ENCODE measurements at places on chromosomes 3 and 15. TPM values are rescaled to one million over a fixed set of nuclear protein-coding genes. Genes with fewer than 3 reads are reported as not detected.

The CDCP1 gene
- 1.2 TPM for total RNA-seq

The CADM2 gene
- not detected for total RNA-seq

The SPESP1 gene
- 5.4 TPM for total RNA-seq

The DNAH12 gene
- total RNA-seq: 0.13 TPM

The ZNF770 gene
- 47.7 TPM for total RNA-seq

The LRRC34 gene
- total RNA-seq: 6.1 TPM

The LRIG1 gene
- 33.2 TPM for total RNA-seq

The OPA1 gene
- 82.2 TPM for total RNA-seq

The TRIM42 gene
- total RNA-seq: not detected

The CCR9 gene
- total RNA-seq: not detected

The REC114 gene
- total RNA-seq: not detected

The CD96 gene
- not detected for total RNA-seq

The FGF7 gene
- total RNA-seq: 233 TPM

The C3orf52 gene
- total RNA-seq: 5.1 TPM

The SHF gene
- 4.6 TPM for total RNA-seq

The IL20RB gene
- total RNA-seq: 0.91 TPM

The MST1 gene
- total RNA-seq: 3.1 TPM

The MORC1 gene
- total RNA-seq: not detected

The ADAMTS17 gene
- 5.0 TPM for total RNA-seq

The PARP15 gene
- total RNA-seq: 1.8 TPM

The SLC2A2 gene
- not detected for total RNA-seq

The EAF2 gene
- total RNA-seq: 0.97 TPM

The MAGEL2 gene
- 0.13 TPM for total RNA-seq

The HTR3E gene
- not detected for total RNA-seq

The PAK6 gene
- total RNA-seq: not detected

The CADPS gene
- not detected for total RNA-seq

The MCF2L2 gene
- 1.0 TPM for total RNA-seq

The ADIPOQ gene
- total RNA-seq: not detected

The CNTN3 gene
- total RNA-seq: 0.13 TPM

The CSPG5 gene
- 0.11 TPM for total RNA-seq

The RYR3 gene
- not detected for total RNA-seq

The CHRNA3 gene
- total RNA-seq: not detected
